ENCODE measurements at places on chromosomes 11 and 22.

- DNase-seq, result no peak
Observed at GRCh38 chr11:36777311-36777710, 179.3 kb upstream of the RAG2 start.

- no peak for DNase-seq
Observed at GRCh38 chr11:129223701-129224149, 31.6 kb upstream of the ARHGAP32 start.

DNA sequence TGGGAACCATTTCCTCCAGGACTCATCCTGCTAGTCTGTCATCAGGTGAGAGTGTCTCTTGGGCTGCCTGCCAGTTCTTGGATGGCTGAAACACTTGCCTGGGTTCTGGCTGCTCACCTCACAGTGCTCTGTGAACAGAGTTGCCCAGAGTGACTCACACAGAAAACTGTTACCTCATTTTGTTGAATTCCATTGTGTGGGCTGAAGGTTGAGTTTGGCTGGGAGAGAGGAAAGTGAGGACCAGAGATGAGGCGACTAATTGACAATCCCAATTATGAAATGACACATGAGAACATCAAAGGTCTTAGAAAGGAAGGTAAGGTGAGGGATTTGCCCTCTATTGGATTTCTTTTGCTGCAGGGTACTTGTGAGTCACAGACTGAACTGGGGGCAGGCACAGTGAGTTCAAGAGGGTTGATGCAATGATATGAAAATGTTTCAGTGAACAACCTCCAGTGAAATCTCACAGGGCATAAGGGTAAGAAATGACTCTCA lies 20.2 kb upstream of the CALCB start:
- peak; percentile 63 for DNase-seq

DNA sequence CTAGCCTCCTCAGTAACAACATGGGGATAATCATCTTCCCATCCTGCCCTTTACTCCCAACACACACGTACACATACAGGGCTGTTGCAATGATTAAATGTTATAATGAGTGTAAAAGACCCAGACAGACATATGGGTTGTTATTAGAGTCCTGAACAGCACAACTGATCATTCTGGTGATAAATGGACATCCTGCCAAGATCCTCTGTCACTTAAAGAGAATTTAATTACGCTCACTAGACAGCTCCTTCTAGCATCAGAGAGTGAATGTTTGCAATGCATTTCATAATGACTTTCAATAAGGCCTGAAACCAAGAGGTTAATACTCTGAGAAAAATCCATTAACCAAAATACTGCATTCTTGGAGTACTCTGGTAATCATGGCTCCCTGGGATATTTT lies 115.8 kb downstream of the KCNC1 start:
- no peak for DNase-seq

DNA sequence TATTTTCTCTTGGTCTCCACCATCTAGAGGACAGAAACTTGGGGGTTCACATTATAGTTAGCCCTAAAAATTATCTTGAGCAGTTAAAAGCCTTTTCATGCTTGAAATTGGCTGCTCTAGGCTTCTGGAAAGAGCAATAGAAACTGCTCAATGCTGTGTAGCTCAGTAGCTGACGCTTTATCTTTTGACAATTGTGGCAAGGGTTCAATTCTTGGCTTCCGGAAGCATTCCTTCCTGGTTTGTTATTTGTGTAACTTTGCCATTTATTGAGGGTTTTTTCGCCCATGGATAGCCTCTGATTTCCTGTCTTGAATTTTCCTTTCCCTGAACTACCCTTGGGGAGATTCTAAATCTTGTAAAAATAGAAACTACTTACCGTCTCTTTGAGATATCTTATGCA lies 10.3 kb upstream of the OR56A1 start:
- DNase-seq, result no peak

GRCh38 chr11:65553301-65554001 lies 4.7 kb downstream of the LTBP3 start:
- DNase-seq, result no peak

DNA sequence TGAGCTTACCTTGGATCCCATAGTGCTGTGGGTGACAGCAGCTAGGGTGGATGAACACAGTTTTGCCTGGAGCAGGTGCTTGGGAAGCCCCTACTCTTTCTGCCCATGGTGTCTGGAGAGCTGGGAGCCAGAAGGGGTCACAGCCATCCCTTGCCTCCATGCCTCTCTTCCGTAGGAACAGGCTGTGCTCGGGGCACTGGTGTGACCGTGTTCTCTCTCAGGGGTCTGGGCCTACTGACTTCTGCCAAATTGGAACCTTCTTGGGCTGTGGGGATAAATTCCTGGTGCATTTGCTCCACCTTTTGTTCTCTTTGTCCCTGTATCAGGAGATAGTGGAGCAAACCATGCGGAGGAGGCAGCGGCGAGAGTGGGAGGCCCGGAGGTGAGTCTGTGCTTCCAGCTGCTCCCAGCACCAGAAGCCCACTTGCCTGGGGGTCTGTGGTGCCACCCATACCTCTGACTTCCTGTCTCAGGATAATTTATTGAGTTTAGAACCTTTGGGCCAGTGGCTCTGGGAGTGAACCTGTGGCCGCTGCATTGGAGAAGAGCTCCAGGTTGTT lies 14.4 kb downstream of the CDC45 start:
- no peak for DNase-seq

DNA sequence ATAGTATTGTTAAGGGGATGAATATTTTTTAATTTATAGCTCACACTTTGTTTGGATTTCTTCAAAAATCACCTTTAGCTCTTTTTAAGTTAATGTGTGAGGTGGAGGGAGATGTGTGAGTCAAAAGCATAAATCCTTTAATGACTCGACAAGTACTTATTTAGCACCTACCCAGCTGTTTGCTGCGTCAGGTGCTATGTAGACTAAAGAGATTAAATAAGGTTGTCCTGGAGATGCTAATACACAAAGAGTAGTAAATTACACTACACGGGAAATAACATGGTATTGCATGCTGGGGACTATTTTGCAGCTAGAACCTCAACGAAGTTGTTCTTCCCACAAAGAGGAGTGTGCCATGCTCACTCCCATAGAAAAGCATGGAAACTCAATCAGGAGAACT lies 583.3 kb upstream of the TENM4 start:
- no peak for DNase-seq

GRCh38 chr11:72543849-72544542 lies 109.7 kb upstream of the CLPB start:
- no peak for DNase-seq

DNA sequence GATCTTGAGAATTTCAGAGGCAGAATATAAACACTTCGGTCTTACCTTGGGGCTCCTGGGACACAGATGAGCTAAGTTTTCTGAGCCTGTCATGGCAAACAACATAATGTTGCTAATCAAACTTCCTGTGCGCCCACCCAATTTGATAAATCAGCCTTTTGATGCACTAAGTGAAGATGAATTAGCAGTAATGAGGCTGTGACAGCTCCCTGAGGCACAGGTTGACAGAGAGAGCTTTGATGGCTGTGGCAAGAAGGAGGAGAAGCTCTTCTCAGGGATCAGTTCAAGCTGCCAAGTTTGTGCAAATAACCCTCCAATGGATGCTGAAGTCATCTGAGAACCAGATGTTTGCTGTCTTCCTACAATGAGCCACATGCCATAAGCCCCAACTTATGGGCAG lies 34.4 kb downstream of the DRD2 start:
- no peak for DNase-seq
